ENCODE measurements at places on chromosomes 16 and 17. TPM values are rescaled to one million over a fixed set of nuclear protein-coding genes. Genes with fewer than 3 reads are reported as not detected.

CCDC78 gene
- total RNA-seq = 4.1 TPM

DNA sequence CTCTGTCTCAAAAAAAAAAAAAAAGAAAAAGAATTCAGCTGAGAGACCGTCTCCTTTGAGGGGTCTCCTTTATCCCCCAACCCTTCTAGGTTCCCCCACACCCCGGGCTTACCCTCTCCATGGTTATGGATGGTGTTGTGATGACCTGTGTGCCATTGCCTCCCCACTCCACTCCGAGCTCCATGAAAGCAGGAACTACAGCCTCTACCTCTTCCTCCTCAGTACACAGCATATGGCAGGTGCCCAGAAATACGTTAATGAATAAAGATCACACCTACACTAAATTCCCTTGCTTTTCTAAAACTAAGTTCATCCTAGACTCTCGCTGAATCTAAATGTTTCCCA is 17.2 kb downstream of the COPRS start:
- no peak for DNase-seq

TVP23A gene
- total RNA-seq = not detected

GRCh38 chr17:10616502-10617119 is 40.5 kb downstream of the MYH3 start:
- peak; percentile 71 for DNase-seq

DNA sequence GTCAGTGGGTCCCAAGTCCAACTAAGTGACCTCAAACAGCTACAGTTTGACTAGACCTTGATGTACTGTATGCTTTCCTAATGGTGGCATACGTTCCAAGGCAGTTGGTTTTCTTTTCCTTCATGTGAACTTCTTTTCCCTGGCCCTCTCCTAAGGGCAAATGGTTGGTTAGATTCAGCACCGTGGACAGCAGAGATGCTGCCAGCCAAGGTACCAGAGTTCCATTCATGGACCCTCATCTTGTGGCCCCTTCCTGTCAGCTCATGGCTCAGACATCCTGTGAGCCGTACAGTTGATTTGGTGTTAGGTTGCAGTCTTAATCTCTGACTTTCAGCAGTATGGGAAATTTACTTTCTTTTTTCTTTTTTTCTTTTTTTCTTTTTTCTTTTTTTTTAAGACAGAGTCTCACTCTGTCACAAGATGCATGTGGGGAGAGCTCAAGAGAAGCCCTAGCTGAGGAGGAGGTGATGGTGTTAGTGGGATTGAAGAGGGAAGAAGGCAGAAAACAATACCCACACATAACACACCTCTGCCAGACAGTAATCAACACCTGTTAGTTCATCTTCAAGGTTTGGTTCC is 122.4 kb downstream of the USP31 start:
- DNase-seq = peak; percentile 18

TTC19 gene
- total RNA-seq = 52.6 TPM

Measured in NCI-H460 (cell line).